ENCODE measurements at places on chromosomes 5 and 9. TPM values are rescaled to one million over a fixed set of nuclear protein-coding genes. Genes with fewer than 3 reads are reported as not detected.

Gene CEP120
- 10.5 TPM for total RNA-seq

Gene PLPPR1
- 0.54 TPM for total RNA-seq

Gene ZDHHC21
- 37.0 TPM for total RNA-seq

Gene LHX3
- total RNA-seq, result not detected

Gene FOXD4L3
- not detected for total RNA-seq

Gene EIF4E1B
- total RNA-seq, result not detected

DNA sequence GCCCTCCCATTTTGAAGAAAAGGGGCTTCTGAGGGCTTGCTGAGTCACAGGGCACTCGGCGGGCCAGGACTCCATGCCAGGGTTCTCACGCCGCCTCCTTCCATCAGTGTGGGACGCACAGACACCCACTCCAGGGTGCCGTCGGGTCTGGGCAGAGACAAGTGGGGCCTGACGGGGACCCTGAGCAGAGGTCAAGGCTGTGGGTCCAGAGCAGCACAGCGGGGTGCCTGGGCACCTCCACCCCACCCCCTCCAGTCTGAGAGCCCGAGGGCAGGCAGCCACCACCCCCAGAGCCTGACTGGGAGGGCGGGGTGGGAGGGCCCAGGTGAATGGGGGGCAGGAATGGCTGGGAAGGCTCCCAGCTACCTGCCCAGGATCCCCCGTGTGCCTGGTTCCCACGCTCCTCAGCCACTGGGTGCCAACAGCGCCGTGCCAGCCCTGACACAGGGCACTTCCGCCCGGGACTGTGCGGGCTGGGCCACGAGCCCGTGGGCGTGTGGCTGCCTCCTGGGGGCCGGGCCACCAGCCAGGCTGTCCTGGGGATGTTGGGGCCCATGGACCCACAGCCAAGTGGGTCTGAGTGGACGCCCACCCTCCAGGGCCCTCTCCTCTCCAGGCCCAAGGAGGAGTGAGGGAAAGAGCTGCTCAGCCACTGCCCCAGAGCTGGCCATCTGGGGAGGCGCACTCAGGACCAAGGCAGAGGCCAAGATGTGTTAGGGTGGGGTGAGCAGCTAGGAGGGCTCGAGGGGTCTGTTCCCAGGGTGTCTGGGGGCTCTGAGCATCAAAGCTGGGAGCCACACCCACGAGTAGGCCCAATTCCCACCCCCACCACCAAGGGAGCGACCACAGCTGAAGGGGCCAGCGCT is 10.1 kb upstream of the NRARP start:
- H3K36me3 ChIP-seq, result no peaks in the 10 kb centered on the region
- H3K4me3 ChIP-seq, result no peak overlapping the region
- no peaks in the 10 kb centered on the region for H3K27me3 ChIP-seq
- peak overlapping the region; percentile 77 for H3K27ac ChIP-seq
- DNase-seq, result no peak
- H3K4me1 ChIP-seq, result peaks cover 13% of the 10 kb centered on the region

GRCh38 chr5:167294882-167295680 is 996.4 kb upstream of the WWC1 start:
- no peaks in the 10 kb centered on the region for H3K27me3 ChIP-seq
- no peak overlapping the region for H3K4me3 ChIP-seq
- H3K36me3 ChIP-seq, result no peaks in the 10 kb centered on the region
- H3K27ac ChIP-seq, result peak overlapping the region; percentile 74

DNA sequence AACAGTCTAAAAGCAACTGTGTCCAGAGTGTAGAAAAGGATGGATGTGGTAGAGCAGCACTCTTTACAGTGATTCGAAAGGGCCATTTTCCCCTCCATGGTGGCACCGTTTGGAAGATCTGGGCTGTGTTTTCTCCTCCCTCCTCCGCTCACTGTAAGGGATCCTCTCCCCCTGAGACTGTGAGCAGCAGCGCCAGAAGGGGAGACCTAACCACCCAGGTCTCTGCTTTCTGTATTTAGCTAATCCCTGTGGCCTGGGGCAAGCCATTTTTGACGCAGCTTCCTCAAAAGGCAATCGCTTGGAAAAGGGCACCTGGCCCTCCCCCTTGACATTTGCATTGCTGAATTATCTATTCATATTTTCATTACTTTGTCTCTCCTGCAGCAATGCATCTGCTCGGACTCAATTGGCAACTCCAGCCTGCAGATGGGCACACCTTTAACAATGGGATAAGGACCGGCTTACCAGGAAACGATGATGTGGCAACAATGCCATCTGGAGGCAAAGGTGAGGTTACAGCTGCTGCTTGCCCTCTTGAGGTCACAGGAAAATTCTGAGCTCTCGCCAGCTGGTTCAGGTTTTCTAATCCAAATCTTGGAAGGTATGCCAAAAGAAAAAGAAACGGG is 244.3 kb upstream of the WWC1 start:
- no peaks in the 10 kb centered on the region for H3K36me3 ChIP-seq
- no peak for DNase-seq
- H3K4me3 ChIP-seq, result no peak overlapping the region
- no peaks in the 10 kb centered on the region for H3K4me1 ChIP-seq

GRCh38 chr5:88287846-88288527 is 19.3 kb upstream of the TMEM161B start:
- no peak overlapping the region for H3K4me3 ChIP-seq
- no peak for DNase-seq
- no peak overlapping the region for H3K27ac ChIP-seq
- H3K4me1 ChIP-seq, result no peaks in the 10 kb centered on the region
- H3K36me3 ChIP-seq, result no peaks in the 10 kb centered on the region

- no peaks in the 10 kb centered on the region for H3K36me3 ChIP-seq
- no peaks in the 10 kb centered on the region for H3K27me3 ChIP-seq
- no peak overlapping the region for H3K4me3 ChIP-seq
- no peaks in the 10 kb centered on the region for H3K4me1 ChIP-seq
These were observed 41.9 kb downstream of the NPR3 start for GRCh38 chr5:32753051-32753450.

DNA sequence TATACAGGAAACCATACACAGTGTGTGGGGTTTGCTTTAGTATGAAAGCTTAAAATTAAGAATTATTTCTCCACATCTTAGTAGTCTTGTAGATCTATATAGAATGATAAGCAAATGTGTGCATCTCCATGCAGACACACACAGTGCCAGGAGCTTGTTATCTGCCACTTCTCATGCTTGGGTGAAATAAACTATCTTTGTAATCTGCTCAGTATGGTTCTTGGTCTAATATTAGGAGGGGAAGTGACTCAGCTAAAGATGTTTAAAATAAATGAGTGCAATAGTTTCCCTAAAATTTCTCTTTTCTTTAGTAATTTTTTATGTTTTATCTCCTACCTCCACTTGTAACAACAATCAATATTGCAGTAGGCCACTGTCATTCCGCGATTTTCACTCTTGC is 689.6 kb downstream of the TAF11L14 start:
- H3K4me1 ChIP-seq, result no peaks in the 10 kb centered on the region
- no peaks in the 10 kb centered on the region for H3K27me3 ChIP-seq
- no peak overlapping the region for H3K4me3 ChIP-seq
- no peak overlapping the region for H3K27ac ChIP-seq

DNA sequence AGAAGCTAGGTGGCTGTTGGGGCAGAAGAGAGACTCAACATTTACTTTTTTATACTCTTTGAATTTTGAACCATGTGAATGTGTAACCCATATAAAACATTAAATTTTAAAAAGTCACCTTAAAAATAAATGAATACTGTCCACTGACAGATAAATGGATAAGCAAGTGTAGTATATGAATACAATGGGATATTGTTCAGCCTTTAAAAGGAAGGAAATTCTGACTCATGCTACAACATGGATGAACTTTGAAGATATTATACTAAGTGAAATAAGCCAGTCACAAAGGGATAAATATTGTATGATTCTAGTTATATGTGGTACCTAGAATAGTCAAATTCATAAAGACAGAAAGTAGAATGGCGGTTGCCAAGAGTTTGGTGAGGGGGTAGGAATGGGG is 113.9 kb downstream of the TMEM174 start:
- H3K4me3 ChIP-seq, result no peak overlapping the region
- DNase-seq, result no peak
- no peak overlapping the region for H3K27ac ChIP-seq
- H3K4me1 ChIP-seq, result no peaks in the 10 kb centered on the region

GRCh38 chr9:27528886-27529315 is 713 bp downstream of the MOB3B start:
- DNase-seq, result peak; percentile 74
- H3K27me3 ChIP-seq, result no peaks in the 10 kb centered on the region
- H3K4me3 ChIP-seq, result peak overlapping the region; percentile 79
- no peaks in the 10 kb centered on the region for H3K36me3 ChIP-seq
- no peaks in the 10 kb centered on the region for H3K4me1 ChIP-seq

DNA sequence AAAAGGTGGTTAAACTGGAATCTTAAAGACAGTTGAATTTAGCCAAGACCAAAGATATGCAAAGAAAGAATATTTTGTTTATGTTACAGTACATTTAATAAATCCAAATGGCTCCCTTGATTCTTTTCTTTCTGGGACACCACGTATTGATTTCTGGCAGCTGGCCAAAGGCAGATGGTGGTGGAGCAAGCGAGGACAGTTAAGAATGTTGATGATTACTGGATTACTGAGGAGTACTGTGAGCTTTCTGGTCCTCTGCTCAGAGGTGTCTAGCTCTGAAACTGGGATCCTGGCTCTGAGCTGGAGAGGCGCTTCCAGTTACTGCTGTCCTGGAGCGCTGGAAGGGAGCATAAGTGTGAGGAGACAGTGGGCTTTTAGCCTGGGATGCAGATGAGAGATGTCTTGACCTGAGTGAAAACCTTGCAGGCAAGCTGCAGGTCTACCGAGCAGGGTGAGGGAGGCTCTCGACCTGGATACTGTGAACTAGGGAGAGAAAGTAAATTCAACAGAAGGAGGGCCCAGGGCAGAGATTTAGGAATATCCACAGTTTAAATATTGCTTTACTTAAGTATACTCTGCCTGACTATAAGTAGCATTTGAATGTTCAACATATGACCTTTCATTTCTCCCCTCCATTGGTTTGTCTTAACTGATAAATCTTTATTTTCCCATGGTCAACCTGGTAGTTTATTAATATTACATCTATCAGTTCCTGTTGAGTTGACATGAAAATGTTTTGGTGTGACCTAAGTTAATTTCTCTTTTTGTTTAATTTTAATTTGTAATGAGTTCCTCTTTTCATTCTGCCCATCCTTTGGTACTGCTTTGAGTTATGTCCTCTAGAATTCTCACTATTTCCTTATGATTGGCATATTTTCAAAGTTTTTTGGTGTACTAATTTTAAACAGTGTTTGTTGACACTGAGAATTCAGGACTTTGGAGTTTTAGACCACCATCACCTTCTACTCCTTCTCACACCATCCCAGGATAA is 3.7 kb downstream of the SYK start:
- peak overlapping the region; percentile 89 for H3K27ac ChIP-seq
- no peaks in the 10 kb centered on the region for H3K27me3 ChIP-seq
- no peaks in the 10 kb centered on the region for H3K36me3 ChIP-seq
- DNase-seq, result no peak

- no peaks in the 10 kb centered on the region for H3K4me1 ChIP-seq
- no peak for DNase-seq
- H3K4me3 ChIP-seq, result no peak overlapping the region
- H3K36me3 ChIP-seq, result no peaks in the 10 kb centered on the region
- H3K27ac ChIP-seq, result peak overlapping the region; percentile 77
These were observed 46.5 kb downstream of the STOM start for GRCh38 chr9:121323449-121324151.

DNA sequence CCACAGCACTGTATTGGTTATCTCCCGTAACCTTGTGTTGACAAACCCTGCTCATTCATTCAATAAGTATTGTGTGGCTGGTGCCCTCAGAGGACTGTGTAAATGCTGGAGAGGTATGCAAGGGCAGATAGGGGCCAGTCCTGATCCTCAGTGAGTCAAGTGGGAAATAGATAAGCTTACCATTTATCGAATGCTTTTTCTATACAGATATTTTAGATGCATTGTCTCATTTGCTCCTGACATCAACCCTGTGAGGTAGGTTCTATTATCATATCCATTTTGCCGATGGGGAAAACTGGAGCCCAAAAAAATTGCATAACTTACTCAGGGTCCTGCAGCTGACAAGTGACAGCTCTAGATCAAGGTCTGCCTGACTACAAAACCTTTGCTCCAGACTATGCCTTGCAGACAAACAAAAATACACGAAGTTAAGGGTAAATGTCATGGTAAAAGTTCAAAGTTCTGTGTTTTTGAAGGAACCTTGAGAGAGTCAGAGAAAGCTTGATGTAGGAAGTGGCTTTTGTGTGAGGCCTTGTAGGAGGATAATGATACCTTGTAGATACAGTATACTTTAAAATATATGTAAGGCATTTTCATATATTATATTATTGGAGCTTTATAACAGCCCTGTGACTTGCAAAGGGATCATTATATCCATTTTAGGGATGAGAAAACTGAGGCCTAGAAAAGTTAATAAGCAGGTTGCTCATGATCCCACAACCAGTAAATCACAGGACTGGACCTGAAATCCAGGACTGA is 22.7 kb downstream of the CYFIP2 start:
- H3K36me3 ChIP-seq, result no peaks in the 10 kb centered on the region
- H3K4me3 ChIP-seq, result no peak overlapping the region
- H3K27me3 ChIP-seq, result no peaks in the 10 kb centered on the region
- no peak overlapping the region for H3K27ac ChIP-seq

DNA sequence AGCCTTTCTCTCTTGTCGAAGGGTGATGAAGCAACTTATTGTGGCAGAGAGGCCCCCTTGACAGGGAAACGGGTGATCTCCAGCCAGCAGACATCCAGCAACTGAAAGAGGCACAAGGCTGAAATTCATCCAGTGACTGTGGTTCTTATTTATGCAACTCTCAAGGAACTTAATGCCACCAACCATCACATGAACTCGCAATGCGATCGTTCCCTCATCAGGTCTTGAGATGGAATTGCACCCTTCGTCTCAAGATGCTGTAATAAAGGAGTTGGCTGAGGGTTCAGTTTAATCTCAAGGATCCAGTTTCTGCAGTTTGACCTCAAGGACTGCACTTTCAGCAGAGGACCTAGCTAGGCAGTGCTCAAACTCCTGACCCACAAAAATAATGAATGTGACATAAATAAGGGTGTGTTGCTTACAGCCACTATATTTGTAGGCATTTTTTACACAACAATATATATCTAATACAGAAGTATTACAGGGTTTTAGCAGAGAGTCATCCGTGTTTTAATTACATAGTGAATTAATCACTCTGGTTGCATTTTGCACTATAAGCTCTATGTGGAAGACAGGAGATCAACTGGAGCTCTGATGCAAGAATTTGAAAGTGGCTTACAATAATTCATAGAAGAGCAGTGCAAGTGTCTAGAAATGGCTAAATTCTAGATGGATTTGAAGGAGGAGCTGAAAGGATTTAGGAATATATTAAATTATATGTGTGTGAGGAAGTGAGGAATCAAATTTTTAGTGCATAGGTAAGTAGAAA is 957.8 kb upstream of the CTNND2 start:
- H3K36me3 ChIP-seq, result no peaks in the 10 kb centered on the region
- DNase-seq, result no peak
- no peak overlapping the region for H3K4me3 ChIP-seq
- no peak overlapping the region for H3K27ac ChIP-seq
- no peaks in the 10 kb centered on the region for H3K27me3 ChIP-seq

DNA sequence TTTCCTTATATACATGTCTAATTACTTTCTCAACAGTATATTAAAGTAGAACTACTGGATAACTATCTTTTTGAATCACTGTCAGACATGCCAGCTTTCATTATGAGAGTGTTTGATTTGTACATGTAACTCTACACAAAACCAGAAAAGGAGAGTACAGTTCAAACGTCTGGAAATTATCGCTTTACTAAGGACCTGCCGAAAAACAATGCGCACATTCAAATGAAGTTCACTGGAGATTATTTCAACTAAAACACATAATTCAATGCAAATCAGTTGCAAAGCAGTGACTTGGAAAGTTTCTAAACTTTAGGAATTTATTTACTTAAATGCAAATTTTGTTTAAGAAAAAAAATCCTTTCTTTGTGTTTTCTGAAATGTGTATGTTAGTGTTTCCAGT is 942.5 kb downstream of the EFNA5 start:
- H3K4me3 ChIP-seq, result no peak overlapping the region
- no peak for DNase-seq
- H3K27me3 ChIP-seq, result no peaks in the 10 kb centered on the region
- H3K27ac ChIP-seq, result no peak overlapping the region

Measured in Peyer's patch (tissue), 4 donors.